ENCODE measurements at places on chromosomes 3 and 15.

DNA sequence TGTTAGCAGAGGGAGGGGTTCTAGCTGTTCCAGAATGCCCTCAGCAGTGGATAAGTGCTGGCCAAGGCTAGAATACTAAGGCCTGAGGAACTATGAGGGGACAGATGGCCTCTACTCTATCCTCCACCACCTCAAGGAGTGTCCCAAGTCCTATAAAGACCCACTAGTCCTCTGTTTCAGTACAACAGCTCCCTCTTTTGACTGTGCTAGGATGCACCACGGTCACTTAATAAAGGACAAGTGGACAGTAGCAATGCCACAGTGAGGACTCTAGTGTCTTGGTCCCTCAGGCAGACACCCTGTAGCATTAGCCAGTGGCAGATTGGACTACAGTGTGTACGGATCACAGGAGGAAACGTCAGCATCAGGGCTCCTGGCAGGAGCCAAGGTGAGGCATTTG lies 171.8 kb upstream of the PROK2 start:
- DNase-seq = no peak

GRCh38 chr3:49745986-49746385 lies 22.2 kb upstream of the GMPPB start:
- no peak for DNase-seq

DNA sequence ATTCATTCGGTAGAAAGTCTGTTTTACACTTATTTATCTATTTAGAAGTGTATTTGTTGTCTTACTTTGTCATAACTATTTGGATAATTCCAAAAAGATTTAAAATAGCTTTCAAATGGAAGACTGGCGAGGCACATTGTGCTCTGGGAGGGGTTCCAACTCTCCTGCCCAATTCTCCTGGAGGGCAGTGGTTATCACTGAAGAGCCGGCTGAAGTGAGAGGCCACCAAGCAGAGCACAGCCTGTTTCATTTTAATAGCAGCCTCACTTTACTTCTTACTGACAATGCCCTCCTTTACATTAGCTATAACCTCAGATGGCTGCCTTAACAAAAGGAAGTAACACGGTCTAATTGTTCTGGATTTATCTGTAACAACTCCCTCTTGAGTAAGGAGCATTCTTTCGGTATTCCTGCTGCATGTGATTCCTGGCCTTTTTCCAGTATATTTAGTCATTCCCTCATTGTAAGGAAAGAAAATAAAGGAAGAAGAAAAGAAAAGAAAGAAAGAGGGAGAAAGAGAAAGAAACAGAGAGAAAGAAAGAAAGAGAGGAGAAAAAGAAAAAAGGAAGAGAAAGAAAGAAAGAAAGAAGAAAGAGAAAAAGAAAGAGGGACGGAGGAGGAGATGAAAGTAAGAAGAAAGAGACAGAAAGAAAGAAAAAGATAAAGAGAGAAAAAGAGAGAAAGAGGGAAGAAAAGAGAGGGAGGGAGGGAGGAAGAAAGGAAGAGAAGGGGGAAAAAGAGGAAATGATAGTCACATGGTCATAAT lies 339.8 kb upstream of the WNT5A start:
- DNase-seq = no peak

DNA sequence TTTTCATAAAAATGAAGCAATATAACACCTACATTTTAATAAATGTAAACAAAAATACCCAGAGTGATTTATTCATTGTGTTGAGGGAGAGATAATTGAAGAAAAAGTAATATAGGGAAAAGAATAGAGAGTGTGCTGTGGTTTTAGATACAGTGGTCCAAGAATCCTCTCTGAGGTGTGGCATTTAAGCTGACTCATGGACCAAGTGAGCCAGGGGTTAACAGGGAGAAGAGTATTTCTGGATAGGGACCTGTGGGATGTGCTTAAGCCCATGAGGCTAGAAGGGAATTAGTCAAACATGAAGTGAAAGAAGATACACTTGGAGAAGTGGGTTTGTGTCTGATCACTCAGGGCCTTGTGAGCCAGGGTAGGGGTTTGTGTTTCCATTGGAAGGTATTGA lies 680.7 kb upstream of the GRM7 start:
- no peak for DNase-seq

DNA sequence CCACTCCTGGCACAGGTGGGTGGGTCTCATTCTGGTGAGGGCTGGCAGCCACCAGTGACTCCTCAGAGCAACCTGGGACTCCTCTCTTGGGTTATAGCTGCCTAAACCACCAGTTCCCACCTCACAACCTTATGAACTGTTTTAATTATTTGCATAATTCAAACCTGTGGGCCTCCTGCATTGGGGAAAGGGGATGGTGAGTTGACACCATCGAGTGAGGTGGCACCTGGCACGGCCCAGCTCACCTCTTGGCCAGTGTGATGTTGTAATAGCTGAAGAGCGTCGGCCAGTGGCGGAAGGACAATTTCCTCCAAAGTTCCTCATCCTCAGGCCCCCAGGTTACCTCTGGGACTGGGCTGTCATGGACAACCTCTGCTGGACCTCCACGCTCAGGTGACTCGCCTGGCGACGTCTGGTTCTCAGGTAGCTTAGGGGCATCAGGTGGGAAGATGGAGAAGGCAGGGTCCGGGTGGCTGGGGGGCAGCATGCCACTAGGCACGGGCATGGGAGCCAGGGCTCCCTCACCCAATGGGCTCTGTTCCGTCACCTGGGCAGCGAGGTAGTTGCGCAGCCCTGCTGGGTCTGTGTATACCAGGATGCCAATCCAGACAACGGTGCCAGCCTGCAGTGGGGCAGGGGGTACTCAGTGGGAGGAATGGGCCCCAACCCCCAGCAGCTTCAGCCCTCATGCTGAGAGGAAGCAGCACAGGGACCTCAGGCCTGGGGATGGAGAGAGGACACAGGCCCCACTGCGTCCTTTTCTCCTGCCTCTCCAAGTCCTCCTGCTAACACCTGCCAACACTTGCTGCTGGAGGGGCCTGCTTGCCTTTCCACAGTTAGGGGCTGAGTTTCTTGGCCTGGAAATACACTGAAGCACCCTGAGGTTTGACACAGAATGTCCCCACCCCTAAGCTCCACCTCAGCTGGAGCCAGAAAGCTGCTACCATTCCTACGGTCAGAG lies 38.5 kb downstream of the PTPN23 start:
- DNase-seq = no peak

GRCh38 chr15:23687143-23687470 lies at the start of gene NDN:
Gene NDN, minus strand, starts transcription at chr15:23687305. Its CDS starts 88 bp downstream, at chr15:23687217.
- no peak for DNase-seq

- no peak for DNase-seq
Observed at GRCh38 chr15:31086344-31086743, 15.2 kb downstream of the TRPM1 start.

GRCh38 chr3:43959498-43960447 lies 269.0 kb downstream of the ABHD5 start:
- DNase-seq = no peak

GRCh38 chr15:32707436-32707835 lies 10.4 kb upstream of the GREM1 start:
- no peak for DNase-seq

- DNase-seq = no peak
Observed at GRCh38 chr3:37980462-37981347, 9.9 kb upstream of the VILL start.

DNA sequence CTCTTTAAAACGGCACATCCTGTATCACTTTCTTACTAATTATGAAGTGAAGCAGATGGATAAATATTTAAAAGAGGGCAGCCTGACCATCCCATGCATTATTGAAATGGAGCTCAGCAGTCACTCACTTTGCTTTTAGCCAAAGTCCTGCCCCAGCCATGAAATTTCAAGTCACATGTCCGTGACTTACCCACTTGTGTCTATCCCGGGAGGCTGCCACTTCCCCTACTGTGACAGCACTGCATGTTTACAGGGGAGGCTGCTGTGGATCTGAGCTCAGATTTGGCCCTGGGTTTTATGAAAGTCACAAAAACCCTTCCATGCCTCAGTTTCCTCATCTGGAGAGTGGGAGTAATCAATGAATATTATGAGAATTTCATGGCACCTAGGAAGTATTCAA lies 17.9 kb upstream of the LRRK1 start:
- DNase-seq = no peak

- no peak for DNase-seq
Observed at GRCh38 chr3:106678657-106679390, 698.4 kb upstream of the CCDC54 start.

GRCh38 chr3:172980849-172981248 lies 160.2 kb downstream of the SPATA16 start:
- DNase-seq = no peak

- DNase-seq = peak; percentile 45
Observed at GRCh38 chr15:40307421-40308211, at the start of gene PLCB2. Gene PLCB2, minus strand, starts transcription at chr15:40307935. Its CDS starts 263 bp downstream, at chr15:40307672.

DNA sequence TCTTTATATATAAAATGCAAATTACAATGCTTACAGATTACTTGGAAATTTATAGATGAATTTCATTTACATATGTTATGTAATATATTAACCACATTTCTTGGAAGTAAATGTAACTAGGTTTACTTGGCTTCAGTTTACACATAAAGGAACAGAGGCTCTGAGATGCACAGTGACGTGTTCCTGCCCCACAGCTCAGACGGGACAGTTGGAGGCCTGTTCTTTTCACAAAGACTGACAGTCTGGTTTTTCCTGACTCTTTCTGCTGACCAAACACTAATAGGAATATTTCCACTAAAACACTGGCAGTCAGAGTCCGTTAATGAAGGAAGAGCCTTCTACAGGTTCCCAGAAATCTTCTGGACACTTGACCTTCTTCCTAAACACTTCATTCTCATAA lies 336.1 kb downstream of the MFSD1 start:
- DNase-seq = no peak

DNA sequence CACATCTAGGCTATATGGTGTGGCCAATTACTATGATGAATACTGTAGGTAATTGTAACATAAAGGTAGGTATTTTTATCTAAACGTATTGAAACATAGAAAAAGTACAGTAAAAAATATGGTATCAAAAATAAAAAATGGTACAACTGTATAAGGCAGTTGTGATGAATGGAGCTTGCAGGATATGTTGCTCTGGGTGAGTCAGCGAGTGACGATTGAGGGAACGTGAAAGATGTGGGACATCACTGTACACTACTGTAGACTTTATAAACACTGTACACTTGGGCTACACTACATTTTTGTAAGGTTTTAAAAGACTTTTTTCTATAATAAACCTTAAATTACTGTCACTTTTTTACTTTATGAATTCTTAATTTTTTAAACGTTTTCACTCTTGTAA lies 10.3 kb downstream of the CTNNB1 start:
- DNase-seq = no peak

- no peak for DNase-seq
Observed at GRCh38 chr3:182597621-182598041, 195.7 kb upstream of the ATP11B start.

DNA sequence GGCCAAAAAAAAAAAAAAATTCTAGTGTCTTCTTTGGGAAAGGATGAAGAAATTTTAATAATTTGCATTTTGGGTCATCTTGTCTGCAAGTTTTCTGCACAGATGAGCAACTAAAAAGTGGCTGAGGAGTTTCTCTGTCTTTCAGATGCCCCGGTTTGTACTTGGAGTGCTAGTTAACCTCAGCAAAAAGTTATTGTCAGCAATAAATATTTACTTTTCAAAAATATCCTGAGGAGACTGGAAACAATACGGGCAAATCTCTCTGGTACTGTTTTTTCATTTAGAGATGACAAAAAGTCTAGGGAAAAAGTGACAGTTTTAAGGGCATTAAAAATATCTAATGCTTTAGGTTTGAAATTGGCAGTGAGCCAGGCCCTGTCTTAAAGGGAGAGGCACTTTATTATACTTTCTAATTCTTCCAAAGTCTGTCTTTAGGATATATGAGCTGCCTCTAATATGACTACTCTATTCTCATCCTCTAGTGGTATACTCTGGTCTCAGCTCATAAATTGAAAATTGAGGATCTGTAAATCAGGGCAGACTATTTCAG lies 436.0 kb upstream of the NR2F2 start:
- no peak for DNase-seq

GRCh38 chr15:91484141-91484540 lies 369.4 kb upstream of the SLCO3A1 start:
- no peak for DNase-seq

GRCh38 chr3:179045719-179046402 lies 25.7 kb downstream of the ZMAT3 start:
- DNase-seq = no peak

GRCh38 chr3:64993781-64994180 lies 306.0 kb upstream of the ADAMTS9 start:
- no peak for DNase-seq

GRCh38 chr3:125073390-125073905 lies 17.7 kb upstream of the HEG1 start:
- DNase-seq = no peak

GRCh38 chr3:62557450-62557849 lies 184.1 kb upstream of the FEZF2 start:
- DNase-seq = no peak

- no peak for DNase-seq
Observed at GRCh38 chr15:49464522-49464921, 41.5 kb downstream of the FGF7 start.

DNA sequence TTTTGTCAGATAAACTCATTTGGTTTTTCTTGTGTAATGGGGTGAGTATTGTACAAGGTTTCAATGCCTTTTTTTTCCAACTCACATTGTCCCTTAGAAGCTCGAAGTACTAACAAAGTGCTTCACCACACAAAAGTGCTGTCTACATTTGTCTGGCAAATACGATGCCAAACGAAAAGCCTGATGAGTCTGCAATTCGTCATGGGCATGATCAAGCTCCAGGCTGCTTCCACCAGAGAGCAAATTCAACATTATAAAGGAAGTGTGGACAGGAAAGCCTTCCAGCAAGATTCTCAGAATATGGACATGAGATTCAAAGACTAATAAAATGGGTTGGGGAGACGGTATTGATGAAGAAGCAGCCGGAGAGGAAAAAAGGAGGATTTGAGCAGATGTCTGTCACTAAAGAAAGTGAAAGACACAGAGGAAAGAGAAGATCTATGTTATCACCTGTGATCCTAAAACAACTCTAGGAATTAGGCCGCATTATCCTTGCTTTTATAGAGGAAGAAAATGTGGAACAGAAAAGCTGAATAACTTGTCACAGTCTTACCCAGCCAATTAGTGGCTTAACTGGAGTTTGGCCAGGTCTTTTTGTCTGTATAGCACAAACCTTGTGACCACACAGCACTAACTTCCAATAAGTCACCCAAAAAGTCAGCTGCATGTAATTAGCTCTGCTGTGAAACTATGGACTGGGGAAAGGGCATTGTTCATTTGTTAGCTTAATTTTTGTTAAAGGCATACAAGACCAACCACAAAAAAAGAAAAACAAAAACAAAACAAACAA lies 494.8 kb downstream of the FHIT start:
- no peak for DNase-seq

DNA sequence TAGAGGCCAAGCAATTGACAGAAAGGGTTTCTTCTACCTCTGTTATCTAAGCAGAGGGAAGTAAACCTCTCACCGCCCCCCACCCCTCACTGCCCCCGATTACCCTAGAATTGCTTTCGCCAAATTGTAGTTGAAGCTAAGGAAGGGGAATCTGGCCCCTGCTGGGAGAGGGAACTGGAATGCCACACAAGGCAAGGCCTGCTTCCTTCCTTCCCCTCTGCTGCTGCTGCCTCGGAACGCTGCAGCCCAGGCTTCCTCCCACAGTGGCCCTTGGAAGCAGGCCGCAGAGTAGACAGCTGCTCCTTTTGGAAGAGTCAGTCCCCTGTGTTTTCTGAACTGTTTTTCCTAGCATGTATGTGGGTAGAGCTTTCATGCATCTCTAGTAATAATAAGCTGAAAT lies 21.6 kb downstream of the RLBP1 start:
- no peak for DNase-seq

Measured in stimulated activated CD8-positive, alpha-beta memory T cell treated with anti-CD3 and anti-CD28 coated beads, Interleukin-4, amount 100 ng/mL, for 24 hours (primary cell).